CD4-positive, alpha-beta T cell treated with Interleukin-17A for 4 hours (primary cell): ENCODE measurements at places on chromosomes 5 and 9.

DNA sequence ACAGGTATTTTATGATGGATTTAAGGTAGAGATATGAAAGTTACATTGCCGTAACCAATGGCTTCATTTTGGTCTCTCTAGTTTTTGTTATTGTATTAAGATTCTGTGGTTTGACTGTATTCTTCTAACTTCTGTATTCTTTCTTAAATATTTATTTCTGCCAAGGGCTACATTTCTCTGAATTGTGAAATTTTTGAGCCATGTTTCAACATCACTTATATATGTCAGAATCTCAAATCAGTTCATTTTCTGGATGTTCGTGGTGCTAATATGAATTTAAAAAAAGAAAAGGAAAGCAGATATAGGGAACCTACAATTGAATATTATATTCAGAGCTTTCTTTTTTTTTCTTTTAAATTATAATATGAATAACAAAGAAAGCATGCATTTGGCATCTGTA, 142.7 kb downstream of the ANXA1 start:
- no peak for DNase-seq

- no peak for DNase-seq
These were observed 160.8 kb upstream of the IER5L start for GRCh38 chr9:129338724-129339430.

GRCh38 chr9:1050125-1050895, at the start of gene DMRT2:
Gene DMRT2, plus strand, starts transcription at chr9:1050357. Its CDS starts 1,257 bp downstream, at chr9:1051614.
- DNase-seq, result no peak

DNA sequence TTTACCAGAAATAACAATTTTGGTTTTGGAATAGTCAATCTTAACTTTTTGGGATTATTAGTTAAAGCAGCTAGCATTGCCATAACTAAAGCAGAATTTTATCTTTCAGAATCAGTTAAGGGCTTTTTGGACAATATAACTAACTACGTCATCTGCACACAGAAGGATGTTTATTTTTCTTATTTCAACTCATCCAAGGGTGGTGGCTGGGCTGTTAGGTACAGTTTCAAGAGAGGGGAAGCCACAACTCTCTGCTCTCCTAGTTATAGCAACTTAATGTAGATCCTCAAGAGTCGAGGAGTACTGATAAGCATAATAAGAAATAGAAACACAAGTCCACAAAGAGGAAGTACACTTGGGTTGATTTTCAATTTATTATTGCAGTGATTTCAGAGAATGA, 65.6 kb downstream of the ANKRD55 start:
- DNase-seq, result no peak

DNA sequence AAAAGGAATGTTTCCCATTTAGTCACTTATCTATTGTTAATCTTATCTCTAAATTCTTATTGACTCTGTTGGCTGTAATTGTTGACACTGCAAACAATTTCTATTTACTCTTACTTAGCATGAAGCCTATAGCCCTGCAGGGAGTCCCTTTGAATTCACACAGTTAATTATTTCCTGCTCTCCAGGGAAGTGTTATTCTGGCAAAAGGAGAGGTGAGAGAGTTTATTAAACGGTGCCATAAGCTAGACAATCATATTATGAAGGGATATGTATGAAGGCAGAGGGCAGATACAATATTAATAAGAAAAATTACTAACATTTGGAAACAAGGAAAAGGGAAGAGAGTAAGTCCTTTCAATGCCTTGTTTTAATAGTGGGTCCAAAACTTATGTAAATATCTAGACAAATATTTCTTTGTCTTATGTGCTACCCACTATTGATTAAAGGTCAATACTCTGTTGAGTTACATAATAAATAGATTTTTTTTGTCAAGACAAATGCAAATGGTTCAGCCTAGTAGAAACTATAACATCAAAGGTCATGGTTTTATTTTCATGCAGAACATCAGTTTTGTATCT, 107.1 kb downstream of the CDH18 start:
- no peak for DNase-seq

DNA sequence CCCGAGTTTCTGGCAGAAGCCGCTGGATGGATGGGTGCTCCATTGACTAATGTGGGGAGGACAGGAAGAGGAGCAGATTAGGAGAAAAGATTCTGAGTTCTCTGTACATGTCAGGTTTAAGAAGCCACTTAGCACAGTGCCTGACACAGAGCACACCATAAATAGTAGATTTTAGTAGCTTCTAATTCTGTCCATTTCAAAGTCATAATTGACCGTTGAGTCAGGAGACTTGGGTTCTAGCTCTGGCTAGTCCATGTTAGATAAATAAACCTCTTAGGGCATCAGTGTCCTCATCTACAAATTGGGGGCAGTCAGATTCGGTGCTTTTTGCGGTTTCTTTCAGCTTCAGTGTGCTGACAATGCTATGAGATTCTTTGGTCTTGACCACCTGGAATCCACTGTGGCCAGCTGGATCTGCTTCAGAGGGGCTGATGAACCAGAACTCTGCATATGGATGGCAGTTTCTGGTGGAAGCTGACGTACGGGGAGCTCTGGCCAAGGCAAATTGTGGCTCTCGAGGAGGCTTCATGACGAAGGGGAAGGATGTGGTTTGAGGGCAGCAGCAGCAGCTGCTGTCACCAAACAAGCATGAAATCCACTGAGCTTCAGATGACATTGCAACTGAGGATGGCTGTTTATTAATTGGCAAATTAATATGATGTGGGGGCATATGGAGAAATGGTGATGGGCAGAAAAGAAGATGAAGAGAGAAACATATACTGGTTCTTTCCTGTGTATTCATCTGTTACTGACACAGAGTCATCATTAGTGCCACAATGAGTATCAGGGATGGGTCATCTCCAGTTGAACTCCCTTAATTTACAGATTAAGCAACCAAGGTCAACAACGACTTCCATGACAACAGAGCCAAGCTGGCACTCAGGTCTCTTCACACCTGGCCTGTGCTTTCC, 134.4 kb downstream of the AOPEP start:
- peak; percentile 68 for DNase-seq

DNA sequence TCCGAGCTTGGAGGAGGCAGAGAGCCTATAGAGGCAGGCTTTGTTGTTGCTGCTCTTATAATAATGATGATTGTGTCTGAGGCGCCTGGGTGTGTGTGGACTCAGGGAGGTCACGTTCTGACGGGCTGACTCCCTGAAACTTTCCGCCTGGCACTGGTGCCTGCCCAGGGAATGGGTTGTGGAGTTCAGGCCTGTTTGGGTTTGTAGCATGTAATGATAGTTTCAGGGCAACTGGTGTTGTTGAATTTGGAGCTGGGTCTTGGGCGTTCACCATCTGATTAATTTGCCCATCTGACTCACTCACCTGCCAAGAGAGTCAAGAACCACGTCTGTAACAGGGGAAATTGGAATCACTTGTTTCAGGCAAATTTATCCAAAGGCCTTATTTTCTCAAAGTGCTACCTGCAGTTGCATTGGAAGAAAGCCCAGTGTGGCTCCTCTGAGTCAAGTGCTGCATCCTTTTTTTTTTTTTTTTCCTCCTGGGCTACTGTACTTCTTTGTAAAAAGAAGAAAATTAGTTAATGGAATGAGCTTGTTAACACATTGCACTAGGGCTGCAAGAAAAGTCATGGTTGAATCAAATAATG, 386.5 kb downstream of the GADD45G start:
- no peak for DNase-seq

- no peak for DNase-seq
These were observed 13.7 kb upstream of the ADAMTS16 start for GRCh38 chr5:5126444-5126843.

DNA sequence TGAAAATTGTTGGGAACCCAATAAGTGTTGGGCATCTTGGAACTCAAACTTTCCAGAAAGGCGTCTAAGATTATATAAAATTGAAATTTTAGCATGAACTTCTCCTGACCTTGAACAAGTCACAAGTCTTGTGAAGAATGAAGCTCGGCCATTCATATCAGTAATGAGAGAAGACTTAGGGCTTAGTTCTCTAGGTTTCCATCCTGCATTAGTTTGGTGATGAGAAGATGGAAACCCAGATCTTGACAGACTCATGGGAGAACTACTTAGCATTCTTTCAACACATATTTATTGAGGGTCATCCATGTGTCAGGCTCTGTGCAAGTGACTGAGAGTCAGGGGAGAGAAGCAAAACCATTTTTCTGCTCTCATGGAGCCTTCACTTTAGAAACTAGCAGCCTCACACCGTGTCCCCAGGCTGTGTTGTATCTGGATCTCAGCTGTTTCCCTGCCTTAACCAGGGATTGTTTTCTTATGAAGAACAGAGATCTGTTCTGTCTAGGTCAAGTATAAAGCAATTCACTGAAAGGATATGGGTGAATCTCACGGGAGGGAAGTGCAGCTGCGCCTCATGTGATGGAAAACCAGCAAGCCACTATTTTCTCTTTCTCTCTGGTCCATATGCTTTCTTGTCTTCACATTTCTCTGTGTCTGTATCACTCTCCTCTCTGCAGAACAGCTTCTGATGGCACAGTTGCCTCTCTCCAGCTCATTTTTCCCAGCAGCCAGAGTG, 3.4 kb downstream of the GARNL3 start:
- DNase-seq, result no peak

GRCh38 chr9:71863631-71864030, 47.4 kb downstream of the ABHD17B start:
- DNase-seq, result no peak

- no peak for DNase-seq
These were observed 48.6 kb downstream of the FOXI1 start for GRCh38 chr5:170154297-170154696.

DNA sequence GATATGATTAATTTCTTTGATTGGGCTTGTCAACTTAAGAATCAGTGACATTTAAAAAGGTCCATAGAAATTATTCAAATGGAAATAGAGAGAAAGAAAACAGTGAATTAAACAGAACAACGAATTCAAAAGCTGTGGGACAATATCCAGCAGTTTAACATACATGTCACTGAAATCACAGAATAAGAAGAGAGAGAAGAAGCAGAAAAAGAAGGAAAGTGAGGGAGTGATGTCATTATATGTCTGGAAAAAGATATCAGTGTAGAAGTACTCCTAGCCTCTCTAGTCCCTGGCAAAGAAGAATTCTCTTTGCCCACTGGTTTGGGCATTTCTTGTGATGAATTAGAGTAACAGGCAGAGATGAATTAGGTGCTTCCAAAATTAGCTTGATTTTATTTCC, 109.2 kb upstream of the ABCA1 start:
- DNase-seq, result no peak

GRCh38 chr5:126274076-126274762, 149.0 kb upstream of the GRAMD2B start:
- DNase-seq, result no peak

DNA sequence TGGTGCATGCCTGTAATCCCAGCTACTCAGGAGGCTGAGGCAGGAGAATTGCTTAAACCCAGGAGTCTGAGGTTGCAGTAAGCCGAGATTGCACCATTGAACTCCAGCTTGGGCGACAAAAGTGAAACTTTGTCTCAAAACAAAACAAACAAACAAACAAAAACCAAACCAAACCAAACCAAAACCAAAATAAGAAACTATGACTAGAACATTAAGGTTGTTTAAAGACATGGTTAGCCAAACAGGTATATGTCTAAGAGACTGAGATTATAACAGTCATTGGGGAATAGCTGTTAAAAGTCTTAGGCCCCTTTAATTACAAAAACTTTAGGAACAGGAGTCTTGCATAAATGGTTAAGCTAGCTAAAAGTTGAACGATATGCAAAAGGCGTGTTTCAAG, 63.6 kb downstream of the PRDM9 start:
- DNase-seq, result no peak

GRCh38 chr5:6361101-6361500, 17.2 kb downstream of the MED10 start:
- DNase-seq, result no peak

DNA sequence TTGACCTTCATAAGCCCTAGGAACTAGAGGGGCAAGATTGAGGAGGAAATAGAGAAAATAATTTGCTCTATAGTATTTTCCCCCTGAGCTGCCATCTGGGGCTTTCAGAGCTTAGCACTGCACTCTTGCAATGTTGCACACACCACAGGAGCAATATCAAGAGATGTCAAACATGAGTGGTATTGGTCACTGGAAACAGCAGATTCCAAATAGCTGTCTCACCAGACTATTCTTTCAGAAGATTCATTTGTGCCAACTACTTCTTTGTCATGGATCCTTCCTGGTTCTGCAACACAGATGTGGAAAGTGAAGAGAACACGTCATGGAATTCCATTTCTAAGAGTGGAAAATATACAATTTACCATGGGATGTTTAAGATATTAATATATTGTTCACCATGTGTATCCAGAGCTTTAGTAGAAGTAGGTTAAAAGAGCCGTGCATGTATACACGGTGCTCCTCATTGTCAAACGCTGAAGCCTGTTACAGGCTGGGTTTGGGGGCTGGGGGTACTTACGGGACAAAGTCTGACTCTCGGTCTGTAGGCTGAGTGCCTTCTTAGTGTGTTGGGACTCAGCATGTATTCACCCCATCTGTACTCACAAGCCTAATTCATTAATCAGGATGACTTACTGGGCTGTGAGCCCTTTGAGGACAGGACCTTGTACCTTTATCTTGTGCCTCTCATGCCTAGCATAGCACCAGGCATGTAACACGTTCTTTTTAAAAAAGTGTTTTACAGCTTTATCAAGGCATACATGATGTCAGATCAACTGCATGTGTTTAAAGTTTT, 31.4 kb upstream of the GDNF start:
- no peak for DNase-seq

DNA sequence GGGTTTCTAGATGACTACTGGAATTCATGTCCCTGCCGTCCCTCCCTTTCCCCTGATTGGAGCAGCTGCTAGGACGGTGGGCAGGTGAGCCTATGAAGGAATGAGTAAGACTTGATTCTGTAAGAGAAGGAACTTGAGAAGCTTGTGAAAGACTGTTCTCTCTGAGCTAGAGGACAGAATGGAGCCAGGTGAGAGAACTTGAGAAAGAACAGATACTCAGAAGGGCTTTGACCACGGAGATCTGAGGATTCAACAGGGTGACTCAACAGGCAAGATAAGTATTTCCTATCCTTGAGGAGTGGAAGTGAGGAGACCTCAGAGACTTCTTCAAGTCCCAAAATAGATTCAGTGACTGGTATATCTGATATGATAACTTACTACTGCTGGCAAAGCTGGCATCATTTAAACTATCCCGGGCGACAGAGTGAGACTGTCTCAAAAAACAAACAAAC, 41.9 kb downstream of the HSDL2 start:
- DNase-seq, result no peak

- DNase-seq, result peak; percentile 16
These were observed 110.7 kb downstream of the NR6A1 start for GRCh38 chr9:124660341-124660801.

DNA sequence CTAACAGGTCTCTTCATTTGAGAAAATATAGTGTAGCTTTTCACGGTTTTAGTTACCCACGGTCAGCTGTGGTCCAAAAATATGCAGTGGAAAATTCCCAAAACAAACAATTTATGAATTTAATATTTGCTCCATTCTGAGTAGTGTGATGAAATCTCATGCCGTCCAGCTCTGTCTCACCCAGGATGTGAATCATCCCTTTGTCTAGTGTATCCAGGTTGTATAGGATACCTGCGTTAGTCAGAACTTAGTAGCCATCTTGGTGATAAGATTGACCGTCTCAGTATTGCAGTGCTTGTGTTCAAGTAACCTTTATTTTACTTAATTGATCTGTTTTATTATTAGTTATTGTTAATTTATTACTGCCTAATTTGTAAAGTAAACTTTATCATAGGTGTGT, 41.1 kb downstream of the NDUFS4 start:
- no peak for DNase-seq

- DNase-seq, result no peak
These were observed 14.4 kb downstream of the IL9 start for GRCh38 chr5:135881244-135881643.

- no peak for DNase-seq
These were observed 80.7 kb downstream of the HAPLN1 start for GRCh38 chr5:83639911-83640310.
